Thoracic aorta (tissue), 2 donors: ENCODE measurements at places on chromosomes 3 and 15.

GRCh38 chr3:153250446-153250845 lies 88.4 kb downstream of the RAP2B start:
- no peak for DNase-seq

- DNase-seq, result no peak
Observed at GRCh38 chr3:170520996-170521395, 64.9 kb downstream of the SLC7A14 start.

DNA sequence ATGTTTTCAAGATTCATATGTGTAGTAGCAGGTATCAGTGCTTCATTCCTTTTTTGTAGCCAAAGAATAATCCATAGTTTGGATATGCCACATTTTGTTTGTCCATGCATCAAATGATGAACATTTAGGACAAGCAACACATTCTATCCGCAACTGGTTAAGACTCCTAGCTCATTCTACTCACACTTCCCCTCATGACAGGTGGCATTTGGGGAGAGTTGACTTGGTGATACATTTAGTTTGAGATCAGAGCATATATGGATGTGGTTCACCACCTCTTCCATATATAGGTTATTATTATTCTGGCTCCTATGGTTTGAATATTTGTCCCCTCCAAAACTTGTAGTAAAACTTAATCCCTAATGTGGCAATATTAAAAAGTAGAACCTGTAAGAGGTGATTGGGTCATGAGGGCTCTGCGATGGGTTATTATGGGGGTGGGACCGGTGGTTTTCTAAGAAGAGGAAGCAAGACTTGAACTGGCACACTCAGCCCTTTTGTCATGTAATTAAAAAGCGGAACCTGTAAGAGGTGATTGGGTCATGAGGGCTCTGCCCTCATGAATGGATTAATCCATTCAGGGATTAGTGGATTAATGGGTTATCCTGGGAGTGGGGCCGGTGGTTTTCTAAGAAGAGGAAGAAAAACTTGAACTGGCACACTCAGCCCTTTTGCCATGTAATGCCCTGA lies 75.3 kb upstream of the HRH1 start:
- DNase-seq, result no peak

DNA sequence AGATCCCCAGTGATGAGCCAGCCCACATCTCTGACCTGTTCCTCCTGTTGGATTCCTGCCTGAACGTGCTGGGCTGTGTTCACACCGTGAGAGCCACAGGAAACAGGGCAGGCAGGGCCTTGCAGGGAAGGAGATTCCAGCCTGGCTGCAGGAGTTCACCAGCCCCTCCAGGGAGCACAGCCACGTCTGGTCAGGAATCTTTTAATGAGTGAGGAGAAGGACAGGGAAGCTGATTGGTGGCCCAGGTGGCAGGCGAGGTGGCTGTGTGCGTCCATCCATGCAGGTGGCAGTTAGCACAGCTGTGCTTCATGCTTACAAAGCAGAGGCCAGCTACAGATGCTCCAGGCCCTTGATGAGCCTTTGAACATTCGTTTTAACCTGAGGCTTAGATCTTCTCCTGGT lies 10.5 kb downstream of the LRRK1 start:
- no peak for DNase-seq

- DNase-seq, result no peak
Observed at GRCh38 chr3:122111974-122112373, 56.8 kb downstream of the CD86 start.

DNA sequence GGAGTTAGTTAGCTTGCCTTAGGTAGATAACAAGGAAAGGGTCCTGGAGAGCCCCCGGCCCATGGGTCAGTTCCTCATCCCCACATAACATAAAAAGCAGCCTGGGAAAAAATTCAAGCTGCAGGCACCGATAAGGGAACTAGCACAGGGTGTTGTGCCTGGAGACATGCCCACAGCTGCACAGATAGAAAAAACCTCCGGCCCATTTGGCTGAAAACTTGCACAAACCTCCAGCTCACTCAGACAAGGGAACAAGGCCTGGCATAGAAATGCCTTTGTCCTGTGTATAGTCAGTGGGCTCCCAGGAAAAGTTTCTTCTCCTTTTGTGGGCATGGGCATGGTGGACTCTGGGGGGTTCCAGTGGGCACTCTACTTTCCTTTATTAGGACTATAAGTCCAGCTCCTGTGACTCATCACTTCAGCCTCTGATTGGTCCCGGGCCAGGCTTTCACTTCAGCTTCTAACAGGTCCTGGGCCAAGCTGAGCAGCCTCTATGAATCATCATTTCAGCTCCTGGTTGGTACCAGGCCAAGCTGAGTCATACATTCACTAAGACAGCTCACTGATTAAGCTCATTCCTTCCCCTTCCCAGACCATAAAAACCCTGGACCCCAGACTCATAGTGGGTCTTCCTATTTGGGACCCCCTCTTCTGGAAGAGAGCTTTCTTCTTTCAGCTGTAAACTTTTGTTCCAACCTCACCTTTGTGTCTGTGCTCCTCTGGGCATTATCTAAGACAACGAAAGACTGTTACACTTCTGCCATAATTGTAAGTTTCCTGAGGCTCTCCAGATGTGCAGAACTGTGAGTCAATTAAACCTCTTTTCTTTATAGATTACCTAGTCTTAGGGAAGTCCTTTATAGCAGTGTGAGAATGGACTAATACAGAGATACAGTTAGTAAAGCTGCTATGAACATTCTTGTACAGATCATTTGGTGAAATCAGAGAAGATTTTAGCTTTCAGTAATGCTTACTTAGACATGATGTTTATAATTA lies 348.0 kb upstream of the DPPA4 start:
- DNase-seq, result peak; percentile 95

- DNase-seq, result no peak
Observed at GRCh38 chr3:14451844-14452739, 49.7 kb downstream of the SLC6A6 start.

DNA sequence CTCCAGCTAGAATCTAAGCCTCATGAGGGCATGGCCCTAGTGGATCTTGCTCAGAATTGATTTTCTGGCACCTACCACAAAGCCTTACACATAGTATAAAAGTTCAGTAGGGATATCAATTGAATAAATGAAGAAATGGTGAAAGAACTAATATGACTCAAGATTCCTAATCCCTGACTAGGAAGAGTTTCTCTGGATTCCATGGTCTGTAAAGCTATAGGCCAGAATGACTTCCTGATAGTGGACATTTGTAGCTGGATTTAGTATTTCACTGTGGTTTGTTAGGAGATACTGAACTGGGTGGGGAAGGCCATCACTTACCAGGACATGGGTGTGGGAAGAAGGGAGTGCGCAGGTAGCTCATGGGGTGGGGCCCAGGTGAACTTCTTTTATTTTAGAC lies 168.9 kb downstream of the RAP2B start:
- DNase-seq, result no peak

GRCh38 chr15:79629687-79630086 lies 197.6 kb downstream of the MINAR1 start:
- no peak for DNase-seq

- no peak for DNase-seq
Observed at GRCh38 chr15:40929660-40930429, 705 bp downstream of the DLL4 start.

GRCh38 chr3:158050461-158050860 lies 55.8 kb downstream of the SHOX2 start:
- no peak for DNase-seq

DNA sequence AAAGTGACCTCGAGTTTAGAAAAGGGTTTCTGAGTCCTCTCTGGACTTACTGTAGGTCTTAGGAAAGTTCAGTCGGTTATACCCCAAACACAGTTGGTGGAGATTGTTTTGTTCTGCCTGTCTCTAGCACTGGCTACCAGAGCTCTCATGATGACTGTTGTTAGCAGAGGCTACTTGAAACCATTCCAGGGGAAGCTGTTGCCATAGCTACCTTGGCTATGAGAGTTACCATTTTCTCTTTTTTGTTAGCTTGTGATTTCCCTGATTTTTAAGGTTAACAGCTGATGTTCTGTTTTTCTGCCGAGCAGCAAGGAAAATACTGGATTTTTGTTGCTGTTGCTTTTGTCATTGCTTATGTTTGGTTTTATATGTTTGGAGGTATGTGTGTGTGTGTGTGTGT lies 26.7 kb downstream of the ABHD2 start:
- no peak for DNase-seq

- DNase-seq, result no peak
Observed at GRCh38 chr3:30658328-30659052, 52.1 kb downstream of the TGFBR2 start.

DNA sequence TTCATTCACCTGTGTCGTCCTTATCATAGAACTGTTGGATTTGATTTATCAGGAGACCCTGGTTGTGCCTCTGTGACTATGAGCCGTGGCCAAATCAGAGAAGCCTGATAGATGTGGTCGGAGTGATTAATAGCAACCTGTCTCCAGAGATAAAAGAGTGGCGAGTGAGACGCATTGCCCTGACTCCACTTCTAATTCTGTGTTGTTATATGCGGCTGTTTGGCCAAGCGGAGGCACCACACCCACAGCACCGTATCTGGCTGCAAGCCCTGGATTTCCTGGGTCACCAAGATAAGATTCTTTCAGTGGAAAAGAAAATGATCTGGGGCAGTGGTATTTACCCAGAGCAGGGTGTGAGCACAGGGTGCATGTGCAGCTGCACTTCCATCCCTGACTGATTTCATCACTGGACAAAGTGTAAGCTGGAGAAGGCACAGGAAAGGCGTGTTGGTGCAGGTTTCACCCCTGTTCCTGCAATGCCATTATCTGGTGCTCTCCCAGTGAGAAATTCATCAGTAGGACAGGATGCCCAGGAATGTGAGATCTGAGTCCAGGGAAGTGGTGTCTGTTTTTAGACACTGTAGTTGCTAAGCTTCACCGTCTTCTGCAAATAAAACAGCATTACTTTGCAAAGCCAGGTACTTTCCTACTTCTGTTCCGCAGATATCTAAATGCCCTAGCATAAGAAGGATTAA lies 84.6 kb downstream of the CD47 start:
- no peak for DNase-seq

DNA sequence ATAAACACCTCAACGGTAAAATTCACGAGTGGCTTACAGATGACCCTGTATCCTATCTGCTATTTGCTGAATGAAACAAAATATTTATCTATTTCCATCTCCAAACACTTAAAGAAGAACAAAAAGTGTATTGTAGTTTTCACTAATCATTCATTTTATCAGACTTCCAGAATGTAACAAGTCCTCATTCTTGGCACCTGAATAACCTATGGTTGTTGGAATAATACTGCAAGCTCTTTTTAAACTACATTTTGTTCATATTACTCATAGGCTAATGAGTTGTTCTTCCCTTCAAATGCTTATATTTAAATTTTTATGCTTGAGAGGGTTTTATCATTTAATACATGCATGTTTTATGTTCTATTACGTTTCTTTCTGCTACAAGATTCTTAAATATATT lies 1434.1 kb downstream of the SI start:
- DNase-seq, result no peak

DNA sequence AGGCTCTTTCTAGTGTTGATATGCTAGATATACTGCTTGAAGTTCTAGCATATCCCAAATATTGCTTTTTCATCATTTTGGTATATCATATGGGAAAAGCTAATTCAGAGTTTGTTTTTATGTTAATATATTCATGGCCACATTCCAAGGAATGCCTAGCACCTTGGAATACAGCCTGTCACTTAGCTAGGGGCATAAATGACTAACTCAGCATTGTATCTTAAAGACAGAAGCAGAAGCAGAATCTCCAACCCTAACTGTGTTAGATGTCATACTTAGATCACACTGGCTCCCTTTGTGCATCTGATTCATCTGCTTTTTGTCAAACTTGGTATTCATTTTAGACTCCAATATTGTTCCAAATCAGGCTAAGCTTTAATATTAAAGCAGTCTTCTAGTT lies 130.8 kb upstream of the TSPAN3 start:
- no peak for DNase-seq

GRCh38 chr15:60648928-60649679 lies 170.2 kb upstream of the ICE2 start:
- DNase-seq, result no peak

GRCh38 chr3:46463868-46464241 lies 850 bp downstream of the LTF start:
- DNase-seq, result no peak

DNA sequence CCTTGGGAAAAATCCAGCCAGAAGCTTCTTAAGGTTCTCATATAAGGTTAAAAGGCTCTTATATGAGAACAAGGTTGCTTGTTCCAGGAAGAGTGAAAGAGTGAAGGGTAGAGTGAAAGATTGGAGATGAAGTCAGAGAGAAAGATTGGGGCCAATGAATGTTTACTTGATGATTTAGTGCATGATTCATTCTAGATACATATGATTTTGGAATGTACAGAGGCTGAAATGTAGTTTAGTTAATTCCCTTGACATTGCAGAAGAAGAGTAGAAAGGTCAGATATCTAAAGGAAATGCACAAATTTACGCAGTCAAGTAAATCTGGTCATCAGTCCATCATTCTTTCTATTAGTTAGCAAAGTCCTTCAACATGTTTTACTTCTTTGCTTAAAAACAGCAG lies 619.8 kb upstream of the ZNF717 start:
- no peak for DNase-seq

- no peak for DNase-seq
Observed at GRCh38 chr15:90097475-90097874, 4.8 kb downstream of the IDH2 start.

GRCh38 chr3:124142389-124142970 lies 150.6 kb upstream of the ROPN1 start:
- DNase-seq, result no peak

- DNase-seq, result no peak
Observed at GRCh38 chr15:32838820-32839219, 121.0 kb downstream of the GREM1 start.

DNA sequence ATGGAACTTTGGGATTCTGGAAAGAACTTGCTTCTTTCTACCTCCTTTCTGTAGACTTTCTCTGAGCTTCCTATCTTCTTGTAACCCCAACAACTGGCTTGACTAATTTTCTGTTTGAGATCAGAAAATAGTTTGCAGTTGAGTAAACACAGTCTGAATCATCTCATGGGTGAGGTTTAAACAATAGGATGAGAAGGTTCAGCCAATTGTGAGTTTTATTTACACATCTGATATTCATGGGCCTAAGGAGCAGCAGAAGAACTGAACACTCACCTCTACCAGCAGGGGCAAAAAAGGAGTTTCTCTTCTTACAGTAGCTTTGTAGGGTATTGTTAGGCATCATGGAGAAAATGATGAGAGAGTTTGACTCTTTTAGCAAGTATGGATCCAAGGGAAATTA lies 54.2 kb downstream of the DTWD1 start:
- DNase-seq, result no peak

DNA sequence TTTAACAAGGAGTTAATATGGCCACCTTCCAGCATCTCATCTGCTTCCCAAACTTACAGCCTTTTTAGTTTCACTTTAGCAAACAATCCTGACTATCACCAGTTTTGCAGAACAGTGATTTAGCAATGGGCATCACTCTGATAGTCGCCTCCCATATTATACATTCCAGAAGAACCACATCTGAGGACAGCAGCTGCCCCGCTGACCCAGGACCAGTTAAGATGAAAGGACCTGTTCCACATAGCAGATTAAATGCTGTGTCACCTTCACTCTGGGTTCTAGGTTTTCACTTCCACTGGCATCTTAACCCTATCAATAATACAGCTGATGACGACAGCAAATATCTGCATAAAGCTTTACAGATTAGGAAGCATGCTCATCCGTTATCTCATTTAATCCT lies 99.8 kb downstream of the TRIM69 start:
- no peak for DNase-seq

GRCh38 chr15:73959801-73960200 lies 32.3 kb downstream of the STOML1 start:
- no peak for DNase-seq
